Psoas muscle (tissue), 8 donors: ENCODE measurements at places on chromosomes 3 and 15. TPM values are rescaled to one million over a fixed set of nuclear protein-coding genes. Genes with fewer than 3 reads are reported as not detected.

- no peak for DNase-seq
Measured at GRCh38 chr15:100355342-100355741, 13.6 kb upstream of the ADAMTS17 start.

- no peak for DNase-seq
Measured at GRCh38 chr3:159366476-159366875, 564.6 kb downstream of the MFSD1 start.

GRCh38 chr3:108838436-108838835 is 15.8 kb downstream of the TRAT1 start:
- no peak for DNase-seq

DNA sequence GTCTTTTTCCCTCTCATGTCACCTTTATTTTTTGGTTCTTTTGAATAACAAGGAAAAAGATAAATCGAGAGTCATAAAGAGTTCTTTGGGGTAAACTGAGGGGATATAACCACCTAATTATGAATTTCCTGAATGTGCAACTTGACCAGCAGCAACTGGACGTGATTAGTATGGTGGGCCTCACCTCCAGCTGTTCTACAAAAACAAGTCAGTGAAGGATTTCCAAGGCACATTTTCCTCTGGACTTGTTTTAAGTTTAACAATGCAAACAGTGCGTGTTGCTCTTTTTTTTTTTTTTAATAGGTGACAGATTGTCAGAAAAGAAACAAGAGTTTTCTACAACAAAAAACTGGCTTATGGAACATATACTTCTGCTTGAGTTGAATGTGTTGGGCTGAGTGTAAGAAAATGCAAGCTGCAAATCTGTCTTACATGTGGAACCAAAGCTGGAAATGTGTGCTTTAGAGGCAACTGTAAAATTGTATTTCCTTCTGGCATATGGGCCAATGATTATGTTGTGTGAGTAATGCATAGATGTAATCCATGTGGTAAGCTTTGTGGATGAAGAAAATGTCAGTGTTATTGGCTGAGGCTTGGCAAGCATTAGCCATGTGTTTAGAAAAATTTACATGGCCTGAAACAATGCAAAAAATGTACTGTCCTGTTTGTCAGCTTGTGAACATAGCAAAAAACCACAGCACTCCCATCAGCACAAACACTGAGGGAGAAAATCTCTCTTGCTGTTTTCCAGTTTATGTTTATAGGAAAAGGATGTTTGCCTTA is 44.5 kb upstream of the FNDC3B start:
- no peak for DNase-seq

Gene PLCH1
- 0.05 TPM for total RNA-seq

GRCh38 chr3:114454551-114455251 is 160.9 kb downstream of the TIGIT start:
- DNase-seq: no peak

DNA sequence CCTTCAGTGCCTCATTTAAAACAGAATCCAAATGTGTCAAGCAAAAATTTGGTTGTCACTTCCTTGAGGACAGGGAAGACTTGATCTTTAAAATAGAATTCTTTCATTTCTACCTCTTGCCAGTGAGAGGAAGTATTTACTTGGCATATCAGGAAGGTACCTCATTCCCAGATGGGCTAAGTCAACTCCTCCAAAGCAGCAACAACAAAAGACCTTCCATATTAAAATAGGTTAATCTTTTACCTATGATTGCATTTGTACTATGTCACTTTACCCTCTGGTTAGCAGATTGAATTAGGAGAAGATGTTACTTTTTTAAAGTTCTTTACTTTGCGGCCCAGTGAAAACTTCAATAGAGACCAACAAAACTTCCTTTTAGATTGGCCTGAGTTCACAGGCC is 462.1 kb upstream of the ADAMTS9 start:
- no peak for DNase-seq

DNA sequence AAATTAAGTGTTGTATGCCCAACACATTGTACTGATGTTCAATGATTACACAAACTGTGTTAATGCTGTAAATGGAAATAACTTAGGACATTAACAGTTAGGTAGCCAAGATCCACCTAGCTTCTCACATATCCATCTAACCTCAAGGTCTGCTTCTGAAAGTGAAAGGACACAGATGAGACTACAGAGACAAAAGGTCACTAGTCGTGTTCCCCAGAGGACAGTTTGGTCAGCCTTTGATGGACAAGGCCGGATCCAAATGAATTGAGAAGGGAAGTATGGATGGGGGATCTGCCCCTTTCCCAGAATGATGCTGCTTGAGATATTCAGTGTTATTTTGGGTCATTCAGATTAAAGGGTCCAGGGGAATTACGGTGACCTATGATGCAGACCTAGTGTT is 17.2 kb downstream of the ALDH1A2 start:
- DNase-seq: no peak

DNA sequence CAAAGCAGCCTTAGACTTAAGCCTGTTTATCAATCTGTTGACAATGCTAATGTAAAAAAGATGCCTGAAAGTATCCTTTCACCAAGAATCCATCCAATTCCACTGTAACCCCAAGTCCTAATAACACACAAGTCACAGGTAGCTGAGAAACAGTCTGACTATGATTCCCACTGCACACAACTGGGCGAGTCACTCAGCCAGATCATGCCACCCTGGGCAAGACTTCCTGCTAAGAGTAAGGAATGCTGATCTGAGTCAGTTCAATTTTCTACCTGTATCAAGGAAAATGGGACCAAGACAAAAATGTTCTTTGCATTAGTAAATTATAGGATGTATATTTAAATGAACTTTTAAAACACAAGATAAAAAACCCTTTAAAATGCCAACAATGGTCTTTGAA is 33.3 kb downstream of the NPTN start:
- DNase-seq: no peak

GRCh38 chr3:106425026-106425425 is 556.2 kb upstream of the CBLB start:
- no peak for DNase-seq

Gene MESP2
- not detected for total RNA-seq

GRCh38 chr3:127384717-127385539 is 97.1 kb upstream of the PRR20G start:
- DNase-seq: no peak

DNA sequence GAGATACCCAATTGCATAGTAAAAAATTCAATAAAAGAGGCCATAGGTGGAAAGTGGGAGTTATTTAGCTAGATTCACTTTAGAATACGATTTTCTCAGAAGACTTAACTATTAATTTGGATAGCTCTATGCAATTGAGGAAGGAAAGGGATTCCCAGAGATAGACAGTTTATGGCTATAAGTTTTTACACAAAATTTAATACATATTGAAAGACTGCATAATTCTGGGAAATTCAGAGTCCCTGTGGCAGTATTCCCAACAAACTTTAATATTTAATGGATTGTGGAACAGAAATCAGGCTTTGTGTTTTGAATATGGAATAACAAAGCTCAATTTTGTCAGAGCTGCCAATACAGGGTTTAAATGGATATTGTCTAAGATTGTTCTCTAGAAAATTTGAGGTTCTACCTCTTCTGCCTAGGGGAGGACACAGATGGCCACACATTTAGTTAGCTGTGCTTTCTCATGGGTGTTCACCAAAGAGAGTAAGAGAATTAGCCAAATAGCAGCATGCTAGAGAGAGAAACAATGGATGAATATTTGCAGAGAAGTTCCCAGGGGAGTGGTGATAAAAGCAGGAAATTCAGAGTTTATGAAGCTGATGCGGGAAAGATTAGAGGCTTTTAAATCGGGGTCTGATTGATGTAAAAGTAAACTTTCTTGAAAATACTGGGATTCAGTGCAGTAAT is 8.5 kb downstream of the ISL2 start:
- DNase-seq: no peak

Gene KCNAB1
- total RNA-seq: 0.83 TPM

DNA sequence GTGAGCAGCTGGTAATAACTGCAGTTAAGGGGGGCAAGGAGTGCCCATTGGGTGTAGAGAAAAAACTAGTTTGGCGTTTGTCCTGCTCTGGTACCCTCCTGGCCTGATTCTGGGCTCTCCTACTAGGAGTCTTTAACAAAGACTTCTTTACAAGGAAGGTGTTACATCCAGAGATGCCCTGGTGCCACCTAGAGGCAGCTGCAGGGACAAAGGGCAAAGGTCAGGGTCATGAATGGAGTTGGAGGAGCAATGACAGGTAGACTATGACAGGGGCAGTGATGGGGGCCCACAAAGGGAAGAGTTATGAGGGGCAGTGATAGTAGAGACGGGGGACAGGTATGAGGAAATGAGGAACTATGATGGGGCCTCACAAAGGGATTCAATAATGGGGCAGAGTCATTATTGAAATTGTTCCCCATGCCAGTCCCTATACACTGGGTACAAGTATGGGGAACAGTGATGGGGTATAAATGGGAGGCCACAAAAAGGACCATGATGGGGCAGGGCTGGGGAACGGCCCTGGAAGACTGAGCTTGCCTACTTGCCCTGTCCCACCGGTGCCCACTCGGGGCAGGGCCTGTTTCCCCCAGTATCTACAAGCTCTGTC is 7.9 kb downstream of the CCDC71 start:
- peak; percentile 63 for DNase-seq

DNA sequence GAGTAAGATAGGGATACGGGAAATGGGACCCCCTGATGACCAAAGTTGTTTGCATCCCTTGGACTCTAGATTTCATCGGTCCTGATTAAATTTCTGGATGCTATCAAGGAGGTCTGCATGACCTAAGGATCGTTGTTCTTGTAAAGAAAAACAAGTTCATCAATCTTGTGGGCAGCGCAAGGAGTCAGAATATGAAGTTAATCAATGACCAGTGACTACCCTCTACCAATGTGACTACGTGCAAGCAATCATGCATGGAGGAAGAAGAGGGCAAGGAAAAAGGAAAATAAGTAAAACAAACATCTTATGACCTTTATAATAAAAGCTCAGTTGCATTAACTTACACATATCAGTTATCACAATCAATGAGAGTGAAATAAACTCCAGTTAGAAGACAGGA is 139.7 kb downstream of the RTP4 start:
- no peak for DNase-seq

GRCh38 chr15:83766339-83766738 is 112.4 kb downstream of the ADAMTSL3 start:
- no peak for DNase-seq

- DNase-seq: no peak
Measured at GRCh38 chr3:150666167-150666566, 37.6 kb downstream of the ERICH6 start.

GRCh38 chr15:44261007-44261706 is 27.4 kb upstream of the GOLM2 start:
- DNase-seq: no peak

DNA sequence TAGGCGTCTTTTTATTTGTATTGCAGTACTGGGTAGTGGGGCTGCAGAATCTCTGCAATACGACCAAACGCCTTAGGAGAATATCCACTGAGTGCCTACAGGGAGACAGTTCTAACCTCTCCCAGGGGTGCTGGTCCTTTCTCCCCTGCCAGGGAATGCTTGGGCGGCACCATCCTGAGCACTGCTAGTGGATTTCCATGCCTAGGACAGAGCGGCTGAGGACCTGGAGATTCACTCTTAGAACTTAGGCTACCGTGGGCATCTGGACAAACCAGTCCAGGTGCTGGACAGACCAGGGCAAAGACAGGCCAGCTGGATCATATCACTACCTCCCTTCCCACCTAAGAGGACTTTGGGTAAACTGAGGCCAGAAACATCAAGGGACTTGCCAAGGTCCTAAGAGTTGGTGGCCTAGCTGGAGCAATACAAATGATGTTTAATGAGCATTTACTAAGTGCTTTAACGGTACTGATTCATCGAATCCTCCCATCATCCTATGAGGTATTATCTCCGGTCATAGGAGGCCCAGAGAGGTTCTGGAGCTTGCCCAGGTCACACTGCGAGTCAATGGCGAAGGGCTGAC is 902 bp downstream of the TMEM44 start:
- DNase-seq: no peak

Gene CLRN1
- total RNA-seq: not detected

- no peak for DNase-seq
Measured at GRCh38 chr3:40191850-40192448, 117.6 kb upstream of the EIF1B start.

GRCh38 chr3:14283092-14283812 is 104.6 kb downstream of the LSM3 start:
- no peak for DNase-seq

Gene SCAMP5
- total RNA-seq: 0.97 TPM

Gene ADGRG7
- total RNA-seq: not detected

GRCh38 chr15:88792342-88793282 is 10.6 kb upstream of the ACAN start:
- no peak for DNase-seq

- DNase-seq: peak; percentile 51
Measured at GRCh38 chr3:71681224-71681668, 44.0 kb downstream of the EIF4E3 start.

Gene RASL12
- 2.5 TPM for total RNA-seq

DNA sequence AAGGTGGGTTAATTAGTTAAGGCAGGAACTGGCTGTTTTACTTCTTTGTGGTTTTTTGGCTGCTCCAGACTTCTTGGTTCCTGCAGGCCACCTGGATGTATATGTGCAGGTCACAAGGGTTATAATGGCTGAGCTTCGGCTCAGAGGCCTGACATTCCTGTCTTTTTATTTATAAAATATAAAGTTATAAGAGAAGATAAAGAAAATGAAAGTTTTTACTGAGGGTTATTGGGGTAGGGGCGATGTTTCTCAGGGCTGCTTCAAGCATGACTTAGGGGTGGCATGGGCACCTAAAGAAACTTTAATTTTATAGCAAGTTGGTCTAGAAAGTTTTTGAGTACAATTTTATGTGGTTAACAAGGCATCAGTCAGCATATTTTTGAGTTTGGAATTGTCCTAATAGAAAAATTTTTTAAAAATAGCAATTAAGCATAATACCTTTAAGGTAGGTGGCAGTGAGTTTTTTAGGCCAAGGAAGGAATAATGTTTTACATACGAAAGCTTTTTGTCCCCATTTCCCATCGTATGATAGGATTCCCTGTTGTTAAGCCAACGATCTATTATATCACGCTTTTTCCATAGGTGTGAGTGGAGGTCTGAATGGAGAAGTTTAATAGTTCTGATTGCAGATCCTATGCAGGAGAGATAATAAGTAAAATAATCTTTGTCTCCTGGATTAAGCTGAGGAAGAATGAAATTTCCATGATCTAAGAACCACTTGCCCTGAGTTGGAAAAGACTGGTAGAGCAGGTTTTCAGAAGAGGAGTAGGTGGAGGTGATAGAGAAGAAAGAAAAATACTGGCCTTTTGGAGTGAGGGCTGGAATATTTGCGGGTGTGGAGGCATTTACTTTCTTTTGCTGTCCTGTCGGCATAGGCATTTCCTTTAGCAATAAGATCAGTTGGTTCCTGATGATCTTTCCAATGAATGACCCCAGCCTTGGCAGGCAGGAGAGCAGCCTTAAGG is 10.1 kb downstream of the STRIT1 start:
- no peak for DNase-seq

Gene LRRC2
- 95.7 TPM for total RNA-seq

- DNase-seq: peak; percentile 65
Measured at GRCh38 chr15:72785432-72785831, 1.9 kb upstream of the ADPGK start.
